COLO829 (cell line): ENCODE measurements at places on chromosomes 2 and 18.

- DNase-seq = no peak
These were observed 130.5 kb upstream of the CTDP1 start for GRCh38 chr18:79548986-79549637.

- DNase-seq = no peak
These were observed 424.6 kb downstream of the NCKAP5 start for GRCh38 chr2:133143645-133144044.

GRCh38 chr18:66264130-66264529 lies 339.8 kb downstream of the CDH19 start:
- DNase-seq = no peak

DNA sequence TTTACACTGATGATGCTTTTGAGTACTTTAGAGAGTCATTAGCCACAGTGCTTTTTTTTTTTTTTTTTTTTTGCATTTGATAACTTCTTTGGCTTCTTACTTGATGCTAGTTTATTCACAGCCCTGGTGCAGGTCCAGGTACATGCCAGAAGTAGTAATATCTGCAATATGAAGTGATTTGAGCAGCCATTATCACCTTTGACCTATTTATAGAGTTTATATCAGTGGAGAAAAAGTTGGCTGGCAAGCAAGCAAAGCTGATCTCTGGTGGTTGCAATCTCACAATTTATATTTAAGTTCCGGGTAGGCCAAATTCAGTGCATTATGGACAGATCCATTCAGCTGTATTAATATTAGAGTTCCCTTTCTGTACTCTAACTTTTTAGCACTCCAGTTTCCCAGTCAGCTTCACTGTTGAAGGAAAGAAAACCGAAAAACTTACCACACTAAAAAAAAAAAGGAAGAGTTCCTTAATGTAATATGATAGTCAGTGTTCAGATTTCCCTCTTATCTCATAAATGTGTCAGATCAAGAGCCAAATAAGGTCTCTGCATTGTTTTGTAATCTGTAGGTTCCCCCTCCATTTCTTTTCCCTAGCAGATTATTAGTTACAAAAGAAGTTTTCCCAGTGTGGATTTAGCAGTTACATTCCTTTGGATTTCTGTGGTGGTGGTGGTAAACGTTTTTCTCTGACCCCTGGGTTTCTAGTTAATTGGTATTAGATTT lies 78.6 kb downstream of the HAUS1 start:
- no peak for DNase-seq

DNA sequence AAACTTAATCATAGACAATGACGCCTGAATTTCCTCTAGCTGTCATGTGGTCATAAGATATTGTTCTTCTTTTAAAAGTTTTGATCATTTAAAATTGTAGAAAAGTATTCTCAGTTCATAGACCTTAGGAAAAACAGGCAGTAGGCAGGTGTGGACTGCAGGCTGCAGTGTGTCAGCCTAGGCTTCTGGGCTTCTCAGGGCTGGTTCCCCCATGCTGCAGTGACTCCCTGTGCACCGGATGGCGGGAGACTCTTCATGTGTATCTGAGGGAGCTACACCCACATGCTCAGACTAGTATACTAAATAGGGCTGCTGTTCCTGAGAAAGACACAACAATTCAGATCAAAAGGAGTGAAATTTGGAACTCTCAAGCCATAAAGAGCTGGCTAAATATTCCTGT lies 72.4 kb downstream of the PXDN start:
- no peak for DNase-seq

- no peak for DNase-seq
These were observed 18.2 kb downstream of the FHOD3 start for GRCh38 chr18:36315736-36316135.

GRCh38 chr2:60532421-60532820 lies 21.0 kb downstream of the BCL11A start:
- DNase-seq = no peak

DNA sequence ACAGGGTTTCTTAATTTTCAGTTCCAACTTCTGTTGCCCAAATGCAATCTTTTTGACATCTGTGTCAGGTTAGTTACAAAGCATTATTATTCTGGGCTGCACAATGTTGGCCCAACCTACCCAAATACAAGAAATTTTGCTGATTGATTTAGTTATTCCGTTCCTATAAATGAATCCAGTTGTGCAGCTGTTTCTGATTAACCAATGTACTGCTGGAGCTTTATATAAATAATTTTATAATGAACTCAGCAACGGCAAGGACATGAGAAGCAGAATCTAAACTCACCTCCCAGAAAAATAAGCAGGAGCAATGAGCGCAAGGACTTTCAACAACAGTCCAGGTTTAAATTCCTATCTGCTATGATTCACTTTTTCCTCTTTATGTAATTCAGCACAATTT lies 76.3 kb upstream of the WIPF1 start:
- peak; percentile 24 for DNase-seq

DNA sequence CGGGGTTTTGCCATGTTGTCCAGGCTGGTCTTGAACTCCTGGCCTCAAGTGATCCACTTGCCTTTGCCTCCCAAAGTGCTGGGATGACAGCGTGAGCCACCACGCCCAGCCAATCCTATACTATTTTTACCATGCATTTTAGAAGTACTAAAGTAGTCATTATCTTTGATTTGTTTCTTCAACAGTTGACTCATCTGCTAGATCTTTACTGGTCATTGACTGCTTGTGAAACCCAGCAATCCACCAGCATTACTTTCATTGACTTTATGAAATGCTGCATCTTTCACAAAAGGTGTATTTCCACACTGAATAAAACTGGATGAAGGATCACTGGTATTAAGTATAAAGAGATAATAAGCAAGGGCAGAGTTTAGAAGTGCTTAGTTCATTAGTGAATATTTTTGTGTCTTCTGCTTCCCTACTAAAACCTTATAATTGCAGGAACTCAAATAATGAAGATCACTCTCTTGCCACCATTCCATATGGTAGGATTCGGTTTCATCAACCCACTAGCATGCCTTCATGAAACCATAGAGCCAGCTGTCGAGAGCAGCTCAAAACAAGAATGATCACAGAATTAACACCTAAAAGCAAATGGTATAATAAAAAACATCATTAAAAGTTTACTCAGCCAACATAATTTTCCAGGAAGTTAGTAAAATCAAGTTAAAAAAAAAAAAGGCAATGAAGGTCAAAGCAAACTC lies 33.1 kb downstream of the IRS1 start:
- no peak for DNase-seq

- no peak for DNase-seq
These were observed at the start of gene COLEC12 for GRCh38 chr18:500632-501405. TSS of gene COLEC12 (minus strand) at chr18:500701. CDS start at chr18:500514, 187 bp downstream.

- DNase-seq = no peak
These were observed 98.0 kb downstream of the CAMKMT start for GRCh38 chr2:44459739-44460138.

DNA sequence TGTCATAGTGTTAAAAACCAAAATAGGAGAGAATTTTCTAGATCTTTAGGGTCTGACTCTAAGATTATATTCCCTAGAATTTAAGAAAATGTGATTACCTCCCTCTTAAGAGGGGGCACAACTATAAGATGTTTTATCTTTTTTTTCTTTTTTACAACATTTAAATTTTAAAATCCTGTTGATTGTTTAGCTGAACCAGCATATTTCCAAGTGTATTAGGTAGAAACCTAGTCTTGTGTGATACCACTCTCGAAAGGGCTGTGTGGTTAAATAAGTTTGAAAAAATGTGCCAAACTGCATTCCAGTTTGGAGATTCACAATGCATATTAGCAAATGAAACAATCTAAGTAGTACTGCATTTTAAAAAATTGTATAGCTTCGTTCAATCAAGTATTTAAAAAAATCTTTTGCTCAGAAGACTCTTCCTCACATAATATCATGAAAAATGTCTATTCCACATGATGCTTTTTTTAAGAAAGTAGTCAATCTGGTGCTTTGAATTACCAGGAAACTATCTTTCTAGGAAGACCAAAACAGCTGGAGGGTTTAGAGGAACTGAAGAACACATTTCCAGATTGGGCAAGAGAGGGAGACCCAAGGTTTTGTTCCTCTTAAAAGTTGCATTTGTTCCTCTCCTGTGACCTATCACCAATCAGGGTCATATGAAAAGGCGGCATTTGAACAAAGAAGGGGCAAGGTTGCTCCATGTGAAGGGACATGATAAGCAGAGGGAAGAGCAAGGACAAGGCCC lies 98.8 kb downstream of the DPP4 start:
- no peak for DNase-seq

DNA sequence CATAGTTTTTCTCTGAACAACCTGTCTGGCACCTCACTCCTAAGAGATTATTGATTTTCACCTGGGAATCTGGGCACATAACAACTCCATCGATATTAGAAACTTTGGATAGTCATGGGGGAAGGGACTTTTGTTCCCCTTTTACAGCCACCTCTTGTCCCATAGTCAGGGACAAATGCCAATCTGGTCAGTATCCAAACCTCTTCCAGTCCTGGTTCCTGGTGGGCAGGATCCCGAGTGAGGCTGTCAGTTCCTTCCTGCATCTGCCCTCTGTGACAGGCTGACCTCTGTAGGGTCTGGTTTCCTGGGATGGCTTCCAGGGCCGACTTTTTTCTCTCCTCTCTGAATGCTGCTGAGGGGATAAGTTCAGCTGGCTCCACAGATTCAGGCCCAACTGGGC lies 11.0 kb downstream of the KIF5C start:
- DNase-seq = no peak

DNA sequence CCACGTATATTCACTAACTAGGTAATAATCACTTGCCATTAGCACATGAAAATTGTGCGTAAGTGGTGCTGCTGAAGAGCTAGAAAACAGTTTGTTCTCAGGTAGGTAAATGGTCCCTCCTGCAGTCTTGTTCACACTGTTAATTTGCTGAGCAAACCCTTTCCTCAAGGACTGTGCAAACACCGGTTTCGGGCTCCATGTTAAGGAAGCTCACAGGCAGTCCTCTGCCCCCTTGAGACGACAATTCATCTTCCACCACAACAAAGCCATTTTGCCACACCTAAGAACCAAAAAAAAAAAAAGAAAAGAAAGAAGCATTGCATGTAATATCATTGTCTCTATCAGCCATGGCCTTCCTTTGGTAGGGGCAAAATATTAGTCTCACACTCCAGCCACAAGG lies 193.9 kb downstream of the BCL11A start:
- DNase-seq = no peak

GRCh38 chr18:32441533-32441932 lies 29.1 kb downstream of the GAREM1 start:
- peak; percentile 51 for DNase-seq

GRCh38 chr2:235419996-235420395 lies 73.8 kb upstream of the AGAP1 start:
- DNase-seq = no peak

DNA sequence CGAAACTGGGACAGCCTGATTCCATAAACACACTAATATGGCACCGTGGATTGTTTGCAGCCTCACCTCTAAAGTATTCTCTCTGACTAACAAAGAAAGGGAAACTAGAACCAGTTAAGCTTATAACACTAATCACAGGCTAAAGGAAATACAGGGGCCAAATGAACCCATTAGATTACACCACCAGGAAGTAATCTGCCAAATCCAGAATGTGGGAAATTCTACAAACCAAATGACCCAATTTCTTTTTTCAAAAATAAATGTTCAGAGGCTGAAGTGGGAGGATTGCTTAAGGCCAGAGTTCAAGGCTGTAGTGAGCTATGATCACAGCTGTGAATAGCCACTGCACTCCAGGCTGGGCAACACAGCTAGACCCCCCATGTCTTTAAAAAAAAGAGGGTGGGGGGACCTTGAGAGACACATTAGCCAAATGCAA lies 1.5 kb upstream of the MPPE1 start:
- no peak for DNase-seq

DNA sequence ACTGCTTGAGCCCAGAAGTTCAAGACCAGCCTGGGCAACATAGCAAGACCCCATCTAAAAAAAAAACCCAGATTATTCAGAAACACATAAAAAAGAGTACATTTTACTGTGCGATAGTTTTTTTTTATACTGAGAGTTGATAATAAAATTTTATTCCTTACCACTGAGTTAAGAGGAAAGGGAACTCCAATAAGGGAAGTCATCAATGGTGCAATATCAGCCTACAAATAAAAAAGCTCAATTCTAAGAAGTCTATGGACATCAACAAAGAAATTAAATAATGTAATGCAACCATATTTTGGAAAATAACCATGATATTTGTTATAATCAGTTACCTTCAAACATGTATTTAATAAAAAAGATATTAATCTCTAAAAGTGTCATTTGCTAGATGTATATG lies 46.6 kb downstream of the PIGN start:
- no peak for DNase-seq

DNA sequence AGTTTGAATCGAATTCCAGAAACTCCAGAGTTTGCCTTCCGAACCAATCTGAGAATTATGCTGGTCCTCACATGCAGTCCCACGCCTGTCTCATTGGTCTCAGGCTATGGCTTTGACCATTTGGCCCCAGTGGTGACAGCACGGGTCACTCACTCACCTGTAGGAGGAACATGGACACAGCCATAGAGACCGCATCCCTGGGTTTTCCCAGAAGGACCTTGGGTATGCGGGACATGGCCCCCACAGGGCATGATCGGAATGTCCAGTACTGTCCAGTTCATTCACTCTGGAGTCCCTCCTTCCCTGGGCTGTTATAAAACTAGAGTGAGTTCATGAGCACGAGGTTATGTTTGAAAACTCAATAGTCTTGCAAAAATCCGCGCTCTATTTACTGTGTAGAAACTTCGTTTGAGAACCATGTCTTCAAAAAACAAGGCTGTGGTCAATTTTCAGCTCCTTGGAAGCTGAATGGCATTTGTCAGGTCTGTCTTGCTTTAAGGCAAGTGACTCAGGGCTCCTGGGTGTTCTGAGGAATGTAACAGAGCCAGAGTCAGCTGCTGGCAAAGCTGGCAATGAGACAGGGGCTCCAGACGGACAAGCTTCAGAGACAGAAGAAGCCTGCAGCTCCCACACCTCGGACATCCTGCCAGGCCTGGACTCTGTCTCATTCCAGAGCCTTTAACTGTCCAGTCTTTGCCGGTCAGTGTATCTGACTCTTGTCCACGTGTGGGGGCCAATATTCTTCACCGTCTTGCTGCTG lies 86.7 kb upstream of the TMEM18 start:
- DNase-seq = no peak

DNA sequence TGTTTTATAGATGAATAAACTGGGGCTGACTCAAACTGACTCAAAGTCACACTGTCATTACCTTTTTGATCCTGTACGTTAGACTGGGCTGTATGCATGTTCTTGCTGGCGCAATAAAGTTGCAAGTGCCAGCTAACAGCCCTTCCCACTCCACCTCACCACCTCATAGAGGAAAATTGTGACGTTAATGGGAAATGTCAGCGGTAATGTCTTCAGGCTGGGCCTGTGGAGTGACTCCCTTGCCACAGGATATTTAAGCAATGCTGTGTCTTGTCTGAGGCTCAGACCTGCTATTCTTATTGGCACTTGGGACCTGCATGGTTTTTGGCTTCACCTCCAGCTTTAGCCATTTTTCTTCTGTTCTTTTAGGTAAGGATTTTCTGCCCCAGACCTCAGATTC lies 25.2 kb upstream of the CASP10 start:
- no peak for DNase-seq

GRCh38 chr2:62431512-62431911 lies 74.5 kb downstream of the TMEM17 start:
- no peak for DNase-seq

- peak; percentile 22 for DNase-seq
These were observed 97.2 kb downstream of the INSIG2 start for GRCh38 chr2:118185210-118186109.
